Activated effector memory CD4-positive, alpha-beta T cell treated with anti-CD3 and anti-CD28 coated beads, Interleukin-2, amount 50 U/mL, for 16 hours (primary cell): ENCODE measurements at places on chromosomes 12 and 14.

- no peak for DNase-seq
These were observed 35.9 kb upstream of the WSCD2 start for GRCh38 chr12:108093209-108093608.

- no peak for DNase-seq
These were observed 140.3 kb downstream of the SLC6A15 start for GRCh38 chr12:84772281-84772680.

GRCh38 chr12:14418451-14418890, 53.0 kb downstream of the ATF7IP start:
- DNase-seq = no peak

DNA sequence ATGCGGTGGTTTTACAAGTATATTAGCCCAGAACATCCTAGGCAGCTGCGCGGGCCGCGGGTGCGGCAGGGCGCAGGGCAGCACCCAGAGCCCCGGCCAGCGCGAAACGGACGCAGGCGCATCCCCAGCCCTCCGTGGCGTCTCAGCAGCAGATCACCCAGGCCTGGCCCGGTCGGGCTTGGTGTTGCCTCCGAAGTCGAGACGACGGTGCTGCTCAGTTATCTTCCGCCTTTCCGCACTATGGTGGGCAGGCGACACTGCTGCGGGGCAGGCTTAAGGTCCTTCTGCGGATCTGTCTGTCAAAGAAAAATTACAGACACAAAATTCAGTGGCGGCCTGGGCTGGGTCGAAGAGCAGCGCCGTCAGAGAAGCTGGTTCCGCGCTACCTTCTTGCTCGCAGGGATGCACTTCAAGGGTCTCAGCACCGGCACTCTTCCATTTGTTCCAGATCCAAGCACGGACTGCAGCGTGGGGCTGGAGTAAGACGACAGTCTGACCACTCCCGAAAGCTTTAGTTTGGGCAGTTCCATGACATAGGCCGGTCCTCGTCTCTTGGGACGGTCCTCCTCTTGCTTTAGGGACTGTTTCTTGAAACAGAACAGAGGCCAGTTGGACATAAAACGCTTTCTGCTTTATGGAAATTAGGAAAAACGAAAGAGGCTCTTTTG, 75.8 kb downstream of the MOK start:
- DNase-seq = no peak

DNA sequence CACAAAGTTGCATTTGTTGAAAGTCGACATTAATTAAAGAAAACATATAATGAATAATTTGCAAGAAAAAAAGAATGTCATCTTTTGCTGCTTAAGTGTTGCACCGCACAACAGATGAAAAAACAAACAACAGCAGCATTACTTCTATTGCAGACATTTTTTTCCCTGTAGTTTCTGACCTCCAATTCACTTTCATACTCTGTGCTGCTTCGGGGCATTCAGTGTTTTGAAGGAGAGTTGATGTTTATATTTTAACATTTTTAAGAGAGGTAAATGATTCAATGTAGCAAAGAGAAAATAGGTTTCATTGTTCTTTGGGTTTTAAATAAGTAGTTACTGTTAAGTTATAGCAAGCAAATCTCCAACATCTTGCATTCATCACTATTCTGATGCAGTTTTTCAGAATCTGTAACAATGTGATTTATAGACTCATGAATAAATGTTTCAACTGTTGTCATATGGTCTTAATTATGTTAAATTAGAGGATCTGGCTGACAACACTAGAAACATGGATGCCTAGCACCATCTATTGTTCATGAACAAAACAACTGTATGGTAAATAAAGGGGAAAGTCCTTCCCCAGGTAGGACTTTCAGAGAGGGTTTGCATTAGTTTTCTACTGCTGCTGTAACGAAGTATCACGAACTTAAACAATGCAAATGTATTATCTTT, 168.1 kb downstream of the BCAT1 start:
- DNase-seq = no peak

- DNase-seq = no peak
These were observed at the start of gene KLRC4 for GRCh38 chr12:10409392-10409791. Gene KLRC4, minus strand, starts transcription at chr12:10409757. Its CDS starts 182 bp downstream, at chr12:10409575.

GRCh38 chr12:100688451-100688864, 106.1 kb upstream of the ANO4 start:
- DNase-seq = no peak

DNA sequence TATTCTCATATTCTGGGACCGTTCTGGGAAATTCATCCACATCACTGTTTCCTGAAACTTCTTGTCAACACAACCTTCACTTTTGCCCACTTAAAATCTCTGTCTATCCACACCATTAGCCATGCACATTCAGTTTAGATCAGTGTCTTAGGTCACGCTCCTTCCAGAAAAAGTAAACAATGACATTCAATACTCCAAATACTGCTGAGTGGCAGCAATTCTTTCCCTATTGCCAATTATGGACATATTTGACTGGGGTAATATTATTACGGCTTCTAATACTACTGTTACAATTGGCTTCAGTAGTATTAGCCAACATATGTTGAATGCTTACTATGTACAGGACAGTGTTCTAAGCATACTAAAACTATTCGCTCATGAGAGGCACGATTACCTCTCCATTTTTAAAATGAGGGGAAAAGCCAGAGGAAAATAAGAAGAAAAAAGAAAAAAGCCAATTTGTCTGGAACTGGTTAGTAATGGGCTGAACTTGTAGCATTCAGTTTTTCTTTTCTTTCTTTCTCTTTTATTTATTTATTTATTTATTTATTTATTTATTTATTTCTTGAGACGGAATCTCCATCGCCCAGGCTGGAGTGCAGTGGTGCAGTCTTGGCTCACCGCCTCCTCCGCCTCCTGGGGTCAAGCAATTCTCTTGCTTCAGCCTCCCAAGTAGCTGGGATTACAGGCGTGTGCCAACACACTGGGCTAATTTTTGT, 23.4 kb downstream of the LTBR start:
- peak; percentile 10 for DNase-seq

- no peak for DNase-seq
These were observed 25.8 kb upstream of the PDE1B start for GRCh38 chr12:54523637-54524036.

DNA sequence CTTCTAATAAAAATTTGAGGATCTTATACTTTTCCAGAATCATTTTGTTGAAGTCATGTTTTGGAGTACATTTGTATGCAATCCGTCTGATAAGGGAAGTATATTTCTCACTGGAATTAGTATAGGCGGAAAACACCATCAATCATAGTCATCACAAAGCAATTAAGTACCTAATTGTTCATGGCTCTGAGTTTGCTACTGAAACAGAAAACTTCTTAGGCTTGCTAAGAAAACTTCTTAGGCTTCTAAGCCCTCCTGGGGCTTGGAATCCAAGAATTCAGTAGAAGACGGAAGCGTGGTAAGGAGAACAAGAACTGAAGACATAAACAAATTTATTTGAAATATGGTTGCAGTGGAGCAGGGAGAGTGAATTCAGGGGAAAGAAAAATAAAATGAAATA, 636.3 kb downstream of the DIO2 start:
- DNase-seq = no peak

- DNase-seq = peak; percentile 27
These were observed 2.9 kb upstream of the SBNO1 start for GRCh38 chr12:123367511-123367910.

DNA sequence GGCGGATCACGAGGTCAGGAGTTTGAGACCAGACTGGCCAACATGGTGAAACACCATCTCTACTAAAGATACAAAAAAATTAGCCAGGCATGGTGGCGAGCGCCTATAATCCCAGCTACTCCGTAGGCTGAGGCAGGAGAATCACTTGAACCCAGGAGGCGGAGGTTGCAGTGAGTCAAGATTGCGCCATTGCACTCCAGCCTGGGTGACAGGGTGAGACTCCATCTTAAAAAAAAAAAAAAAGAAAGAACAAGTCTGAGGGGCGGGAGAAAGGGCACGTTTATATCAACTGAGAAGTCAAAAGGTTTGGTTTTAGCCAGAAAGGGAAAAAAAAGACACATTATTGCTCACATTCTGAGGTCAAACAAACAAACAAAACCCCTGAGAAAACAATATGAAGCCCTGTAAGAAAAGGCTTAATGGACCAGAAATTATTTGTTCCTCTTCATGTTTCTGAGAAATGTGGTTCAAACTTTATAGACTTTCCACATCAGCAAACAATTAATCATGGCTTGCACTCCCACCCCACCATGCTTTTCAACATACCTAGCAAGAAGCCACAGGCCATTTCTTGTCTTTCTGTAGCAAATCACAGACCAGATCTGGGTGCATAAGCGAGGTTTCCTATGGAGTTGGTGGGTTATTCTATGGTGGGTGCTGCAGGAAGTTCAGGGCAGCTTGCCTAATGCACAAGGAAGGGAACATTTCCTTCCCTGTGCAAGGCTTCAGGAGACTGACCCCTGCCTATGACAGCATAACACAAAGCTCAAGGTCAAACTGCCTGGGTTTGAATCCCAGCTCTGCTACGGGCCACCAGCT, 80.1 kb downstream of the SSPN start:
- no peak for DNase-seq

- no peak for DNase-seq
These were observed 1.6 kb downstream of the GABARAPL1 start for GRCh38 chr12:10214136-10214894.

DNA sequence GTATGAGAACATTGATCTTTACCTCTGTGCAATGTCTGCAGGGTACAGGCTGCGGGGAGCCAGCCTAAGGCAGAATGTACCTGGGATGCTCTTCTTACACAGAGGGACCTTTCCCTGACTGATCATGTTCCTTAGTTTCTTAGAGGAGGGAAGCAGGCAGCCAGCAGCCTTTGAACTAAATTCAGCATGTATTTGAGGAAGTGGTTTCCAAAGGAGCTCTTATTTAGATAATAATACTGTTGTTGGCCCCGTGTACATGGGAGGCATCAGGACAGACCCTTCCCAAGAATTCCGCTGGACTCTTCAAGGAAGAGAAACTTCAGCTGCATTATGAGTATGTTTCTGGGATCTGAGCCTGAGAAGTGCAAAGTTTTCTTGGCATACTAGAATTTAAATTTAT, 98.8 kb downstream of the CCDC92 start:
- no peak for DNase-seq

DNA sequence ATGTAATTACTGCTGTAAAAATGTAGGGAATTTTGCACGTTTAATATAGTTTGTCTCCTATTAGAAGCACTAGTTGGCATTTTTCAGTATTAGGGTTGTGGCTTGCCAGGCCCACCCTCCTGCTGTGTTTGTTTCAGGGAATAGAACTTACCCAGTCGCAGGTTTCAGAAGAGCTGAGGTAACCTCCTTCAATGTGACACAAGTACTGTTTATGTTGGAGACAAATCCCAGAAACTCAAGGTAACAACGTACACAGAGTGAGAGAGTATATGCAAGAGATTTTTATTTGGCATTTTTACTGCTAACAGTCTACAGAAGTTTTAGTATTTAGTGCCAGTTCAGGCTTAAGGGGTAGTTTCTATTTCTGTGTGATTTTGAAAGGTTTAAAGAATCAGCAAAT, 284.3 kb downstream of the RAD51B start:
- DNase-seq = no peak

DNA sequence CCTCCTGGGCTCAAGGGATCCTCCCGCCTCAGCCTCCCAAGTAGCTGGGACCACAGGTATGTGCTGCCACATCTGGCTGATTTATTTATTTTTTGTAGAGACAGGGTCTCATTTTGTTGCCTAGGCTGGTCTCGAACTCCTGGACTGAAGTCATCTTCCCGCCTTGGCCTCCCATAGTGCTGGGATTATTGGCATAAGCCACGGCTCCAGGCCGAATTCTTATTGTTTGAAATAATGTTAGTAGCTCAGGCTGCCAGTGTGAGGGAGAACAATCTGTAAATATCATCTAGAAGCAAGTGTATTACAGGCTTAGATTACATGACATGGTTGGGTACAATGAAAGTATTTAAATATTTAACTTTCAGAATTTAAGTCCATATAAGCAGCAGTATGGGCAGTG, 8.2 kb downstream of the ACTR6 start:
- no peak for DNase-seq

GRCh38 chr12:66884091-66884490, 205.2 kb upstream of the GRIP1 start:
- DNase-seq = no peak

DNA sequence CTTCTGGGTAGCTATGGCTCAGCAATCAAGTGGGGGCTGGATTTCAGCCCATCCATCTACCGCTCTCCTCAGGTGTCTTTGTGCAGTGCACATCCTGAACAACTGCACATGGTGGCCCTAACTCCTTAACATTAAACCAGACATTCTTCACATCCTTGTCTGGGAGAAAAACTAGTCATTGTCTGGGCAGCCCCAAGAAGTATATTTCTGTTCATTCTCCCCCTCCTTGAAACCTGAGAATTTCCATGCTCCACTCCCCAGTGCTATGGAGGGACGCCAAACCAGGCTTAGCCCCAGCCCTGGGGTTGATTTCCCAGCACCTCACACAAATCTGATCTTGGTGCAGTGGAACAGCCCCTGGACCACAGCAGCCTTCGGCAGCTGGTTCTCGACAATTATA, 13.4 kb downstream of the MYL2 start:
- no peak for DNase-seq

- no peak for DNase-seq
These were observed 107.4 kb downstream of the PRICKLE1 start for GRCh38 chr12:42482041-42482747.

DNA sequence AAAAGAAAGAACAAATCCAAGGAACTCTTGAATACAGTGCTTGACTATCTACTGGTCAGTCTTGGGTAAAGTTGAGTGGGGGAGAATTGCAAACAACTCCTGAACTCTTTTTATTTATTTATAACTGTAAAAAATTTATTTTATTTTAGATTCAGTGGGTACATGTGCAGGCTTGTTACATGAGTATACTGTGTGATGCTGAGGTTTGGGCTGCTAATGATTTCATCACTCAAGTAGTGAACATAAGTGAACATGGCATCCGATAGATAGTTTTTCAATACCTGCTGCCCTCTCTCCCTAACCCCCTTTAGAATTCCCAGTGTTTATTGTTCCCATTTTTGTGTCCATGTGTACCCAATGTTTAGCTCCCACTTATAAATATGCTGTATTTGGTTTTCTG, 3.2 kb upstream of the GSG1 start:
- no peak for DNase-seq

- no peak for DNase-seq
These were observed 4.8 kb upstream of the KCNA5 start for GRCh38 chr12:5038781-5039311.

- peak; percentile 42 for DNase-seq
These were observed 8.4 kb upstream of the SFSWAP start for GRCh38 chr12:131702573-131702877.

DNA sequence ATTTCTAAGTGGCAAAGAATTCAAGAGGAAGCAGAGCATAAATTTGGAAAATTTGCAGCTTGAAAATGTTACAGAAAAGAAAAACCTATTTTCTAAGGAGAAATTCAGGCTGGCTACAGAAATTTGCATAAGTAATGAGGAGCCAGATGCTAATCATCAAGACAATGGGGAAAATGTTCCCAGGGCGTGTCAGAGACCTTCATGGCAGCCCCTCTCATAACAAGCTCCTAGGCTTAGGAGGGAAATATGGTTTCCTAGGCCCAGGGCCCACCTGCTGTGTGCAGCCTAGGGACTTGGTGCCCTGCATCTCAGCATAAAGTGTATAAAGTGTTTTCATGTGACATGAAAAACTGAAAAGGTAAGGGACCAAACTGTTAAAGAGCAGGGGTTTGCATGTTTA, 1796.3 kb upstream of the FLRT2 start:
- no peak for DNase-seq

GRCh38 chr12:119797090-119797489, 80.0 kb downstream of the CIT start:
- no peak for DNase-seq
